Activated gamma-delta T cell (primary cell): ENCODE measurements at places on chromosomes 5 and 9.

GRCh38 chr5:43353668-43354067 is 40.5 kb upstream of the HMGCS1 start:
- no peak for DNase-seq

DNA sequence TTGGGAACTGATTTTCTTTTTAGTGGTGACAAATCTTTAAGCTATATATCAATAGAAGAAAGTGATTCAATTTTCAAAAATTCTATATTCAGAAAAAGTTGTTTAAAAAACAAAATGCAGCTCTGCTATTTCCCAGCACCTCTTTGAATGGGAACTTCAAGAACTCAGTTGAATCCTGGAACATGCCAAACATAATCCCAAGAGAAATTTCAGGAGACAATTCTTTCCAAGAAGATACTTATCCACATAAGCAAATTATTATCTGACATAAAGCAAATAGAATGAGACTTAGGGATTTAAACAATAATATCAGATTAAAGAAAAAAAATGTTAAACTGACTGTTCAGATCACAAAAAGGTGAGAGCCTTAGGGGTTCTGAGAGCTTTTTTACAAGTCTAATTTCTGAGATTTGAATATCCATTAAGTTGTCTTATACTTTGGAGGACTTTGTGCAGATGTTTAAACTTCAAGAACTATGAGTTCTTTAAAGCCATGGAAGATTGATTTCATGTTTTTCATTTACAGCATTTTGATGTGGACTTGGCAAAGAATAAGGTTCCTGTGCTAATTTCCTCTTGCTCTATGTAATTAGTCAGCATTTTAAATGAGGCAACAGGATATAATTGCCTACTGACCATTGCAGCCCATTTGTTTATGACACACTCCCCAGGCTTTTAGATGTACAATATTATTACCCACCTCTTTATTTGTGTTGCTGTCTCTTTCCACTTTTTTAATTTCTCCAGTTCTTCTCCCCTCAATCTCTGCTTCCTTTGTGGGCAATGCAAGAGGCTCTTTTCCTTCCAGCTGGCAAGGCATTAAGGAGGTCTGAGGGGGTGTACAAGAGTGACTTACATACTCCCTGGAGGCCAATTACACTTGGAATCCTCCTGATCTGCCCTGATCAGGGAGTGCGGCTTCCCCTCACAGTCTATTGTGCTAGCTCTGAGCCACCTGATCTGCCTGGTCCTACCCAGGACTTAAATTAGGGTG is 419.1 kb downstream of the NR2F1-AS1 start:
- DNase-seq = no peak

DNA sequence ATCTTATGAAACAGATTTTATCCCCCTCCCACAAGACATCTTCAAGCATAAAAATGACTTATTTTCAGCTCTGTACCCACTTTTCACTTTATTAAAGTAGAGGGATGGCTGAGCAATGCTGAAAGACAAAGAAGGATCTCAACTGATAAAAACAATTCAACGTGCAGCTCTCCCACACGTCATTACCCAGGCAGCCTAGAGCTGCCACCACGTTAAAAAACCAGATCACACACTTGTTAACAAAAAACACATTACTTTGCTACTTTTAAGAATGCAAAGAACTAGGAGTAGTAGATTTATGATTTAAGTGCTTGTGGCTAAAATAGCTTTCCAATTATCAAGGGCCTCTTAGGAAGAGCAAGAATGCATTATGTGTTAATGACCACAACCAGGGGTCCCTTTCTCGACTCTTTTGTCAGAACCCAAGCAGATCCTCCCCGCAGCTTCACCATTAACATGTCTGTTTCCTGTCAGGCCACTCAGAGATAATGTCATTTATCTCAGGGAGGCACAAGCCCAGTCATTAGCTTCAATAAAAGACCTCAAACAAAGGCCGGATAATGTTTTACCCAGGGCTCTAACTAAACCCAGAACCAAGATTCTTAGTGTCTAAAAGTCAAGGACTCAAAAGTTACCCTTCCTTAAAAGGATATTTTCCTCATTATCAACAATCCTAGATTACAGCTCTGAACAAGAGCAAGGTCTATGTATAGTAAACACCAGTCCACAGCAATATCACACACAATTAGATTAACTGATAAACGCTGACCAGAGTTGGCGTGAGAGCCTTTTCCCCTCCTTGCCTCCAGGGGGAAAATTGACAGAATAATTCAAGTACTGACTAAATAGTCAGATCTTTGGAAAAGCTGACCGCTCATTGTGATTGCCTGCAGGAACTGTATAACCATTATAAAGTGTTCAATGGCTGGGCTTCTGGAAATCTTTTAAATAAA is 7.5 kb downstream of the ZNF608 start:
- DNase-seq = no peak

GRCh38 chr5:88729084-88729828 is 153.7 kb downstream of the MEF2C start:
- no peak for DNase-seq
